ENCODE measurements at places on chromosomes 6 and 20.

DNA sequence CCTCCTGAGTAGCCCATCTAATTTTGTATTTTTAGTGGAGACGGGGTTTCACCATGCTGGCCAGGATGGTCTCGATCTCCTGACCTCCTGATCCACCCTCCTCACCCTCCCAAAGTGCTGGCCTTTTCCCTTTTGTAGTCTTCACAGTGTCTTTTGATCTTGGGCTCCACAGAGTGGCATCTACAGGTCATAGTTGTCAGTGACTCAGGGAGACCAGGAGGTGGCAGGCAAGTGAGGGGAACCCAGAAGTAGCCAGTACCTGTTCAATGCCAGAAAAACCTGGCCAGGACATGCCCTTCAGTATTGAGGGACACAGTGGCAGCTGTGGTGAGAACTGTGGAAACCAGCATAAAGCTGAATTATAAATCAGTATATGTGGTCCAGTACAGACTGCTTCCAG is 19.6 kb downstream of the RPP21 start:
- no peak for DNase-seq

GRCh38 chr6:140253096-140253495 is 878.6 kb upstream of the CITED2 start:
- no peak for DNase-seq

GRCh38 chr20:44006126-44006525 is 91.5 kb downstream of the TOX2 start:
- no peak for DNase-seq

DNA sequence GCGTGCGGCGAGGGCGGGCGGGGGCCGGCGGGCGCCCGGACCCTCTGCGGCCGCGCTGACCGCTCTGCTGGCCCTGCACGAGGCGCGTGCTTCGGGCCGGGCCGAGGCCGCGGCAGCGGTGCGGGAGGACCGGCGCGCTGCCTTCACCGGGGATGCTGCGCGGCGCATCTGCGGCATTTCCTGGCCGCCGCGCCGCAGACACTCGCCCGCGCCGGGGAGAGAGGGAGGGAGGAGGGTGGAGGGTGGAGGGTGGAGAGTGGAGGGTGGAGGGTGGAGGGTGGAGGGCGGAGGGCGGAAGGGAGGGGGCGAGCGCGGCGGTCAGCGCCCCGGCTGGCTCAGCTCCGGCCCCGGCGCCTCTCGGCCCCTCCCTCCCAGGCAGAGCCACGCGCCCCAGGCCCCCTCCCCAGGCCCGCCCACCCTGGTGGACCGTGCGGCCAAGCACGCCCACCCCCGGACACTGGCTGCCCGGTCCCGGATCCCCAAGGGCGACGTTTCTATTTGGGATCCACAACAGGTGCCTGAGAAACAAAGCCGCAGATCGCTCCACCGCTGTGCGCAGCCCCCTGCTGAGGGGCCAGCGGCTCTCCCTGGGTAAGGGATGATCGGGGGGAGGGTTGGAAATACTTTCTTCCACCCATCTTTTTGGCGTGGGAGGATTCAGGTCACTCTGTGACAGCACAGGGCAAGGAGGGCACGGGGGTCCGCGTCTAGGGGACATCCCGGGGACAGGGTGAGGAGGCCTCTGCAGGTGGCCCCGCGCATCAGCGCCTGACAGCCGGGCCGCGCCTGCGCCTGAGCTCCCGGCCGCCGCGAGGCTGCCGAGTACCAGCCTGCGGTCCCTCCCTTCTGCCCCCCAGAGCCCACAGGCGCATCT is 111.2 kb upstream of the BEND6 start:
- peak; percentile 55 for DNase-seq

GRCh38 chr6:72267470-72267869 is 354.4 kb upstream of the KCNQ5 start:
- DNase-seq: no peak

- no peak for DNase-seq
Measured at GRCh38 chr6:110944681-110945151, 13.8 kb upstream of the GTF3C6 start.

DNA sequence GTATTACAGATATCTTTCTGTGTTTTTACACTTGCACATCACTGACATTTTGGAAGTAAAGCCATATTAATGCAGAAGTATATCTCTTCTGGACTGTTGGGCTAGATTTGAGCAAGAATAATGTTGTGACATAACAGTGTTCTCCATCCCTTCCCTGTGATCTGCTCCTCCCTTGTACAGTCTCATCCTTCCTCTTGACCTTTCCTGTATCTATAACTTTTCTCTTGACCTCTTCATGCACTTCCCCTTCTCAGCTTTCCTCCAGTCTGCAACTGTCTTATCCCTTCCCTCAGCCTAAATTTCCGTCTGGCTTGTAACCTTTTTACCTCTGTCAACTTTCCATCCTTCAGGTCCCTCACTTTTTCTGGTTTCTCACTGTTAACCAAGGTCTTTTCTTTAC is 29.8 kb downstream of the NCOA3 start:
- no peak for DNase-seq

- no peak for DNase-seq
Measured at GRCh38 chr6:135861189-135861588, 9.7 kb downstream of the PDE7B start.

DNA sequence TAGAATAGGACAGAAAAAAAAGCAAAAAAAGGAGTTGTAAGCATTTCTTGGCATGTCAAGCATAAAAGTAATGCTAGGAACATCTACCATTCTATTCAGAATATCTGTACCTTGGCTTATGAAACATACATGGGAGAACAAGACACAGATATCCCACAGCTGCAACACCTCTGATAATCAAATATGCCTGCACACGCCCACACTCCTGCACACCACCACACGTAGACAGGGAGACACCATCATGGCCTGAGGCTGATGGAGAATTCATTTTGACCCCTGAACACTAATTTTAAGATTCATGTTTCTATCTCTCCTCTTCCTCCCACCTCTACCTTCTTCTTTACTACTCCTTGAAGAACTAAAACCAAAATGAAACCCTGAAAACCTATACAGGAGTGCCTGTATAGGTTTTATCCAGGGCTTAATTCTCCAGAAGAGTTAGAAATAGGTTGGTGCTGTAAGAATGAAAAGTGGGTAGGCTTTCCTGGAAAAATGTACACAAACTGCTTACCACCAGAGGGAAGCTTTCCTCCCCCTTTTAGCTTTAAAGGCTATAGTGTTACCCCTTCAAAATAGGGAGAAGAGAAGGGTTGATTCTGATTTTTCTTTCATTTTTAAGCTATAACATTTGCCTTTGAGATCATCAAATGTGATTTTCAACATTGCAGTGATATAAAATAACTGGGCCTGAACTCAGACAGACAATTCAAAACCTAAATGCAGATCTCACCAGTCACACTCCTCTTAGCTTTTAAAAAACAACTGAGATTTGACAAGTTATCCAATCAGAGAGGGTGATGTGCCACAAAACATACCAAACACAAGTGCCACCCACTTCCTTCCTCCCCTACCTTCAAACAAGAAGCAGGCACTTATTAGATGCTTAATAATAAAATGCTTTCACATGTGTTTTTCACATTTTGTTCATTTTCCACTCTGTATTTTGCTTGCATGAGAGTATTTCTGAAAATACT is 57.9 kb downstream of the ELOVL5 start:
- DNase-seq: no peak

DNA sequence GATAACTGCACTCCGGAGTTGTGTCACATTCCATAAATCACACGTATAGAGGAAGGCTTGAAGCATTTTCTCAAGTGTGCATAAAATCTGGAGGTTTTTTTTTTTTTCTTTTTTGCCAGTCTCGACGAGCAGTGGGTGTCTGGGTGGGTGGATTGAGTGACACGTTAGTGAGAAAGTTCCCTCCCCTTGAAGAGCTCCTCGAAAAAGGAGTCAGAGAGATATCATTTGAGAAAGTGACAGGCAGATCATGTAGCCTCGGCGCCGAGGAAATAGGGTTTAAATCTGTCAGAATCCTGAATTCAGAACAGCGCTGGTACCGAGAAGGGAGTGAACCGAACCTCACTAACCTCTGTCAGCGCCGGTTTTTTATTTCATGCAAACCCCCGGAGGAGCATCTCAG is 269.5 kb upstream of the ARID1B start:
- no peak for DNase-seq

DNA sequence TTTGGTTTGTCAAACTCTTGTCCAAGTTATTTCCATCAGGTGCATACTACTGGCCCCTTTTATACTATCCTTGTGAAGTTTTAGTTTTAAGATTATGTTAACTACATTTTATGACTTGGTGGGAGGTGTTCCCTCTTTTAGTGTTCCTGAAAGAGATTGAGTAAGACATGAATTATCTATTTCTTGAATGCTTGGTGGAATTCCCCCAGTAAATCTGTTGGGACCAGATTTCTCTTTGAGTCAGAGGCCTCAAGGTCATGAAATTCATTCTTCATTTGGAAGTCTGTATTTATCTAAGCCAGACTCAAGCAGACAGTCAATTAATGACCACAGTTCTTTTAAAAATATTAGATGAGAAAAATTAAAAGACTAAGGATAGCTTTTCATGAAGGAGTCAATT is 81.3 kb downstream of the MOXD1 start:
- DNase-seq: no peak

GRCh38 chr6:154614101-154614500 is 103.6 kb upstream of the CNKSR3 start:
- no peak for DNase-seq

DNA sequence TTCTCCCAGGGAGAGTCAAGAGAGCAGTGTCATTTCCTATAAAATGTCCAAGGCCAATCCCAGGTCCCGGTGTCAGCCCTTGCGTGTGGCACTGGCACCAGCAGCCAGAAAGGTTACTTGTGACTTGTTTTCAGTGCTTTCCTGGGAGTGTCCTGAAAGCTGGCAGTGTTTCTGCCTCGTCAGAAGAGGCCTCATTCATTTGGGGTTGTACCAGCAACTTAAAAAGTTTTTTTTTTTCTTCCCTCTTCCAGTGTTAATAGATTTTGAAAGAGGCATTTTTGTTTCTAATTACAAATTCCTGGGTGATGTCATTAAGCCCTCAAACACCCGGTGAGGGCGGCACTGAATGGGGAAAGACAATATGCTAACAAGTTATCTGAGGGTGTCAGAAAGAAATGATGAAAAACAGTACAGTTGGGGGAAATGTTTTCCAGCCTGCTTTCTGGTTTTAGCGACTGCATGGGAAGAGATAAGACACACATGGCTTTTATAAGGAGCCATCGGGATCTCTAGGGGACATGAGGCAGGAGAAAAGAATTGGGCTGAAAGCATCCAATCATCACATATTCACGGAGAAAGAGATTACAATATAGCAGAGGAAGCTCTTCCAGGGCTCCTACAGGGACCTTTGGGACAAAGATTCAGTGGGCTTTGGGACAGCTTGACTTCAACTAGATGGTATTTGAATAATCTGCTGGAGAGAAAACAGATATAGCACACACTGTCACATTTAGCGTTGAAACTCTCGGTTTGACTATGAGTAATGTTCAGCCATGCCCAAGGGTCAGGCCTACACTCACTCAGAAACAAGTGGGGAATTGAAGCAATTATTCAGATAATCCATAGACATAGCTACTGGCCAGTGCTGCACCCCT is 153.0 kb downstream of the BCAS1 start:
- no peak for DNase-seq

DNA sequence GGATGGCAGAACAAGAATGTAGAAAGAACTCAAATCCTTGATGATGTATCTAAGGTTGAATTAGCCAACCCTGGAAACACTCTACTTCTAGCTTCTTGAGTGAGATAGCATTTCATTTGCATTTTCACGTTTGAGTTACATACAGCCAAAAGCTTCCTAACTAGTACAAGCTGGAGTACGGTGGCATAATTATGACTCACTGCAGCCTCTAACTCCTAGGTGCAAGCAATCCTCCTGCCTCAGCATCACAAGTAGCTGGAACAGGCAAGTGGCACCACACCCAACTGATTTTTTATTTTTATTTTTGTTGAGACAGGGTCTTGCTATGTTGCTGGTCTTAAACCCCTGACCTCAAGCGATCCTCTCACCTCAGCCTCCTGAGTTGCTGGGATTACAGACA is 36.5 kb upstream of the STK35 start:
- DNase-seq: no peak

DNA sequence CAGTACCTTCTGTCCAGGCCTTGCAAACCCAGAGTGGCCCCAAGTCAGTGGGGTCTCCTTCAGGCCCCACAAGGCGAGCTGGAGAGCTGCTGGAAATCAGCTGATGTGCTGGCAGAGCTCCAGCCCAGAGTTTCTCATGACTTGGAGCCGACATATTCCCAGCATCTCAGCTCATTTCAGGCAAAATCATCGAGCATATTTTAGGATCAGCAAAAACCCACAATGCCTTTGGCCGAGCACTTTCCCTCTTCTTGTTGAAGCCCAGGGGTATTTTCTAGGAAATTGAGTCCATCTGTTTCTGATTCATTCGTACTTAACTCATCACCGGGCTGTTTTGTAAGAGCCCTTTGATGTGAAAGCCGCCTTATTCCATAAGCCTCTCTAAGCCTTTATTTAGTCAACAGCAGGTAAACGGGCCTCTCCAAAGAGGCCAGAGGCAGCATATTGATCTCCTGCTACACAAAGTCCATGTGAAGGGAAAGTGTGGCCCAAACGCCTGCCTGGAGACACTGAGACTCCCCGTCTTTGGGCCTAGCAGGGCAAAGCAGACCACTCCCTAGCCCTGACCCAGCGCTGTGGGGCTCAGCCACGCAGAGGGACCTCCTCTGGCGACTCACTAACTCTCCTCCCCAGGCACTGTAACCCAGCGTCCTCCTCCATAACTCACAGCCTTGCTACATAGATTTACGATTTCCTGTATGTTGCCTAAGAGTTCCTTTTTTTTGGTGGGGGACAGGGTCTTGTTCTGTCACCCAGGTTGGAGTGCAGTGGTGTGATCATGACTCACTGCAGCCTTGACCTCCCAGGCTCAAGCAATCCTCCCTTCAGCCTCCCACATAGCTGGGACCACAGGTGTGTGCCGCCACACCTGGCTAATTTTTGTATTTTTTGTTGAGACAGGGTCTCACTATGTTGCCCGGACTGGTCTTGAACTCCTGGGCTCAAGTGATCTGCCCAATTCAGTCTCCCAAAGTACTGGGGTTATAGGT is 12.1 kb upstream of the C20orf203 start:
- DNase-seq: peak; percentile 52

- DNase-seq: no peak
Measured at GRCh38 chr6:117359581-117359980, 66.2 kb downstream of the ROS1 start.

DNA sequence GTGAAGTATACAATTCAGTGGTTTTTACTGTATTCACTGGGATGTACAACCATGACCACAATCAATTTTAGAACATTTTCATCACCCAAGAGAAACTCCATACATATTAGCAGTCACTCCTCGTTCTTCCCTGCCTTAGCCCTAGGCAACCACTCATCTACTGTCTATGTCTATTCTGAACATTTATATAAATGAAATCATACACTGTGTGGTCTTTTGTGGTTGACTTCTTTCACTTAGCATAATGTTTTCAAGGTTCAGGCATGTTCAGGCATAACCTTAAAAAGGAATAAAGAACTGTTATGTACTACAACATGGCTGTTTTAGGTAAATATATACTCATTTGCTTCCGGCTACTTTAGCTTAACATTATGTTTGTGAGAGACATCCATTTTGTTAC is 37.3 kb downstream of the BLTP3A start:
- no peak for DNase-seq

DNA sequence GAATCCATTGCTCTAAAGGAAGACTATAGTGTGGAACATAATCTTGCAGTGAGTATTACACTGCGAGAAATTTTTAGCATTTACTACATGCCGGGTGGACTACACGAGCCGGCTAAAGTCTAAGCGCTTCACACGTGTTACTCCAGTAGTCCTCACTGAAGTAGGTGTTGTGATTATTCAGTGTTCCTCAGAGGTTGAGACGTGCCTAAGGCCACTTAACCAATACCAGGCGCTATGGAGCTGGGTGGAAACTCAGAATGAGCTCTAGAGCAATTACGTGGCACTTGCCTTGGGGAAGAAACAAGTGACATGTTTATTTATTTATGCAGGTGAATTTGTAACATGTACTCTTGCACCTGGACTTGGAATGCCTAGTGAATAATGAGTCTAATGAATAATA is 46.4 kb downstream of the SASH1 start:
- DNase-seq: no peak
